PC-3 (cell line): ENCODE measurements at places on chromosomes 12 and 14. TPM values are rescaled to one million over a fixed set of nuclear protein-coding genes. Genes with fewer than 3 reads are reported as not detected.

DNA sequence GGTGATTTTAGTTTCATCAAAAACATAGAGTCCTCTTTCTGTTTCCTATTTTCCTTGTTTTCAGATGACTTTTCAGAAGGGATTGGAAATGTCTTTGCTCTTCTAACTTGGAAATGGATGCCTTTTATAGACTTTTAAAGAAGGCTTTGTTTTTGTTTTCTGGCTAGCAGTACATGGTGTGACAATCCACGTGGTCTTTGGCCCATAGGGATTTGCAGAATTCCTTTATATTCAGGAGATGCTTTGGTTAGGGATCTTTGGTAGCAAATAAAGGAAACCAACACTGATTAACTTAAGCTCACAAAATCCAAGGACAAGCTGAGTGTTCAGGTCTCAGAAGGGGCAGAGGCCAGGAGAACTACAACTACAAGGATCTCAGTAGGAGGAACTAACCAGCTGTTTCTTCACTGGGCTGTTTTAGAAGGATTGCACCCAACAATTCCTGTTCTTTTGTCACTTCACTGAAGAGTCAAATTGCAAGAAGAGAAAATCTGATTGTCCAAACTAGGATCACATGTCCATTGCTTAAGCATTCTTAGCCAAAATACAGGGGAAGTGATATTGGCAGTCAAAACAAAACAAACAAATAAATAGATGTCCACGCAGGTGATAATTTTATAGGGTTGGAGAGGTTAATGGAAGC lies 58.6 kb upstream of the MANSC4 start:
- H3K4me3 ChIP-seq = no peak overlapping the region
- peaks cover 17% of the 10 kb centered on the region for H3K4me1 ChIP-seq
- no peaks in the 10 kb centered on the region; the same call in 1 of the 2 replicates for H3K36me3 ChIP-seq
- H3K27ac ChIP-seq = no peak overlapping the region
- DNase-seq = no peak
- no peaks in the 10 kb centered on the region for H3K27me3 ChIP-seq

DNA sequence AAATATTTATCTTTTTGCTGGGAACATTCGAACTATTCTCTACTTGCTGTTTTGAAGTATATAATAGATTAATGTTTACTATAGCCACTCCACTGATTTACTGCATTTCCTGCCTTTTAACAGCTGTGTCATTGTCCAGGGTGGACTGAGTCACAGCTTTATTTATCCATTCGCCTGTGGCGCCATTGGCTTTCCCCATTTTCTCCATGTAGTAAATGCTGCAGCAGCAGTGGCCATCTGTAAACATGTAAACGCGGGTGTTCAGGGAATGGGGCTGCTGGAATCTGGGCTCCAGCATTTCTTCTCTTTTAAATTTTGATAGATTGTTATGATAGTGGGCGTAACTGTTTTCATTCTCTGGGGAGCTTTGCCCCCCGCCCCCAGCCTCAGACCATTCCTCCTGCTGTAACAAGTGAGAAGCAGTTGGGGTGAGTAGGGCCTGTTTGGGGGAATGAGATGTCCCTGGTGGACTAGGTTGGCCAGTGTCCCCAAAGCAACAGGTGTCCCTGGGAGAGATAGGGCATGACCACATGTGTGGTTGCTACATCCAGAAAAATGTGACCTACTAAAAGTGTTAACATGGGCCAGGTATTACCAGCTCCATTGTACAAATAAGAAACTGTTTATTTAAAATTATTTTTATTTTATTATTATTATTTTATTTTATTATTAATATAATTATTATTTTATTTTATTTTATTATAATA lies 32.9 kb downstream of the RIN3 start:
- no peaks in the 10 kb centered on the region for H3K27me3 ChIP-seq
- peak; percentile 84 for DNase-seq
- H3K4me3 ChIP-seq = peak overlapping the region; percentile 5; the same call in 1 of the 2 replicates
- peaks cover 10% of the 10 kb centered on the region for H3K4me1 ChIP-seq
- no peaks in the 10 kb centered on the region for H3K36me3 ChIP-seq

GRCh38 chr12:38157274-38157932 lies 159.2 kb upstream of the ALG10B start:
- peaks cover 18% of the 10 kb centered on the region for H3K27me3 ChIP-seq
- no peak for DNase-seq
- H3K36me3 ChIP-seq = no peaks in the 10 kb centered on the region
- no peaks in the 10 kb centered on the region for H3K4me1 ChIP-seq

DNA sequence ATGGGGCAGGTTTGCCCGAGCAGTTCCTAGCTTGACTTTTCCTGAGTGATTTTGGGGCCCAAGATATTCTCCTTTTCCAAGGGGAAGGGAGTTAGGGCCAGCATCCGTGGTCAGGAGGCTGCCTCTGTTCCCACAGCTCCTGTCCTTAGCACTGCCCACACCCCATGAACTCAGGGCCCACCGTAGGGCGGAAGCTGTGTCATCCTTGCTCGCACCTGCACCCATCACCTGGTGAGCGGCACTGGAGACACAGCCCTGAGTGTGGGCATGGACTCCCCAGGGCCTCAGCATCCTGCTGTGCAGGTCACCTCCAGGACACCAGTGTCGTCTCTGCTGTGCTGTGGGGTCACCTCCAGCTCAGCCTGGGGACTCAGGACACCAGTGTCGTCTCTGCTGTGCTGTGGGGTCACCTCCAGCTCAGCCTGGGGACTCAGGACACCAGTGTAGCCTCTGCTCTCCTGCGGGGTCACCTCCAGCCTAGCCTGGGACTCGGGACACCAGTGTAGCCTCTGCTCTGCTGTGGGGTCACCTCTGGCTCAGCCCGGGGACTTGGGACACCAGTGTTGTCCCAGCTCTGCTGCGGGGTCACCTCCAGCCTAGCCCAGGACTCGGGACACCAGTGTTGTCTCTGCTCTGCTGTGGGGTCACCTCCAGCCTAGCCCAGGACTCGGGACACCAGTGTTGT lies 322.9 kb downstream of the ADGRD1 start:
- H3K27me3 ChIP-seq = peaks cover 84% of the 10 kb centered on the region
- no peak overlapping the region for H3K4me3 ChIP-seq
- no peaks in the 10 kb centered on the region for H3K36me3 ChIP-seq
- DNase-seq = no peak

Gene KRT73
- not detected in 2 replicates for total RNA-seq

Gene VRTN
- not detected in 2 replicates for total RNA-seq

GRCh38 chr12:5377997-5378592 lies 53.8 kb upstream of the NTF3 start:
- DNase-seq = peak; percentile 3
- H3K4me3 ChIP-seq = no peak overlapping the region
- no peak overlapping the region for H3K27ac ChIP-seq
- no peaks in the 10 kb centered on the region for H3K36me3 ChIP-seq
- H3K27me3 ChIP-seq = no peaks in the 10 kb centered on the region

Gene MEG3
- not detected in 2 replicates for total RNA-seq

Gene CMA1
- total RNA-seq = not detected in 2 replicates

Gene LMNTD1
- total RNA-seq = not detected in 2 replicates

Gene PPP1R3E
- total RNA-seq = 3.2 and 5.0 TPM in 2 replicates

Gene EFS
- 0.23 and 0.36 TPM in 2 replicates for total RNA-seq

Gene DCN
- total RNA-seq = not detected in 2 replicates

Gene PRB3
- total RNA-seq = not detected in 2 replicates

DNA sequence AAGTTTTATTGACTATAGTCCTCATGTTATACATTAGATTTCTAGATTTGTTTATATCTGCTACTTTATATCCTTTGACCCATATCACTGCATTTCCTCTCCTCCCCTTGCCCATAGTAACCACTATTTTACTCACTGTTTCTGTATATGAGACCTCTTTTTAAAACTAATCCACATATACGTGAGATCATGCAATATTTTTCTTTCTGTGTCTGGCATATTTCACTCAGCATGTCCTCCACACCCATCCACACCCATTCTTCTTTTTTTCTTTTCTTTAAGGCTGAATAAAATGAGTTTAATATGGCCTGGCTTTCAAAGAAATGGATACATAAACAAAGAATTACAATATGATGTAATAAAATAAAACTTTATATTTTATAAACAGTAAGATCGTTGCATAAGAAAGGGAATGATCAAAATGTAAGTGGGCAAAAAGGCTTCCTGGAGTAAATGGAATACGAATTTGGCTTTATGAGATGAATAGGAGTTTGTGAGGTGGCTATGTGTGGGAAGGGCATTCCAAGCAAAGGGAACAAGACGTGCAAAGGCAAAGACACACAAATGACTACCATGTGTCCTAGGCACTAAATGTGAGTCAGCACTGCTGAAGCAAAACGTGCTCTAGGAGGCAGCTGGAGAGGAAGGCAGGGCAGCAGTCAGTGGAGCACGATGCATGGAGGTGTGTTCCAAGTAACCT lies 53.2 kb upstream of the HIF1A start:
- peaks cover 52% of the 10 kb centered on the region for H3K4me1 ChIP-seq
- H3K4me3 ChIP-seq = no peak overlapping the region
- DNase-seq = peak; percentile 70
- H3K27ac ChIP-seq = peak overlapping the region; percentile 3; the same call in 1 of the 2 replicates

DNA sequence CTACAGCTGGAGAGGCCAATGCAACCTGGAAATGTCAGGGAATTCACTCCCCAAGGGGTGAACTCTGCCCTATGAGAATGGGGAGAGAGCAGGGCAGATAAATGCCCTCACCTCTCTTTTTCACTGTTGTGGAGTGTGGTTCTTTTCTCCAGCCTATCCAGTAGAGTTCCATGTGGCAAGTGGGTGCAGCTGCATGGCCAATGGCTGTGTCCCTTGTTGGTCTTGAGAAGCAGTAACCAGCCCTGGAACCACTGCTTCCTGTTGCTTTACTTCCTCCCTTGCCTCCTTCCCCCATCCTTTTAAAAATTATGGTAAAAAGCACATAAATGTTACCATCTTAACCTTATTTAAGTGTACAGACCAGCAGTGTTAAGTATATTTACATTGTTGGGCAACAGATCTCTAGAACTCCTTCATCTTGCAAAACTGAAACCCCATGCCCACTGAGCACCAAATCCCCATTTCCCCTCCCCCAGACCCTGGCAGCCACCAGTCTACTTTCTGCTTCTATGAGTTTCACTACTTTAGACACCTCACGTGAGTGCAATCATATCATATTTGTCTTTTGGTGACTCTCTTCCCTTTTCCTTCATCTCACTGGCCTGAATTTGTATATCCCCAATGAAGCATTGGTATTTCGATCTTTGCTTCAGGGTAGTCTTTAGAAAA lies 77.0 kb upstream of the GRIP1 start:
- H3K4me1 ChIP-seq = no peaks in the 10 kb centered on the region
- no peak overlapping the region for H3K4me3 ChIP-seq
- no peaks in the 10 kb centered on the region for H3K27me3 ChIP-seq
- no peaks in the 10 kb centered on the region for H3K36me3 ChIP-seq

GRCh38 chr14:71050227-71050823 lies 143.1 kb downstream of the PCNX1 start:
- no peak overlapping the region for H3K27ac ChIP-seq
- no peak overlapping the region for H3K4me3 ChIP-seq
- DNase-seq = peak; percentile 49
- H3K27me3 ChIP-seq = no peaks in the 10 kb centered on the region
- no peaks in the 10 kb centered on the region for H3K4me1 ChIP-seq
